Stimulated activated CD4-positive, alpha-beta T cell treated with anti-CD3 and anti-CD28 coated beads, Interleukin-2, amount 100 ng/mL, for 4 hours (primary cell): ENCODE measurements at places on chromosomes 2 and 18.

GRCh38 chr2:215136669-215137328 is 1.6 kb downstream of the ABCA12 start:
- DNase-seq, result no peak

DNA sequence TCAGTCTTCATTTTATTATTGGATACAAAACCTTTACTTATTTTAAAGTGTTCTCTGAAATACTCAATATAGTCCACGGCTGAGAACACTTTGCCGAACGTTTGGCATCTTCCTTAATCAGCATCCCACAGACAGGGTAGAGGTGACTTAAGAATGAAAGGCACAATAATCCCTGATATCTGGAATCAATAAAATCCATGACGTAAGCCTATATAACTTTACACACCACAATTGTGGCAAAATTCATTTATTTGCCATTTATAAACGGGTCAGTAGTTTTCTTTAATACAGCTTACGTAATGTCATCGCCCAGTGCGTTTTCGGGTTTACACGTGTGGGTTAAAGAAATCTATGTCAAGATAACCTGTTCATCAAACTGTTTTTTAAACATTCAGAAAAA is 1.3 kb downstream of the MGAT4A start:
- no peak for DNase-seq

DNA sequence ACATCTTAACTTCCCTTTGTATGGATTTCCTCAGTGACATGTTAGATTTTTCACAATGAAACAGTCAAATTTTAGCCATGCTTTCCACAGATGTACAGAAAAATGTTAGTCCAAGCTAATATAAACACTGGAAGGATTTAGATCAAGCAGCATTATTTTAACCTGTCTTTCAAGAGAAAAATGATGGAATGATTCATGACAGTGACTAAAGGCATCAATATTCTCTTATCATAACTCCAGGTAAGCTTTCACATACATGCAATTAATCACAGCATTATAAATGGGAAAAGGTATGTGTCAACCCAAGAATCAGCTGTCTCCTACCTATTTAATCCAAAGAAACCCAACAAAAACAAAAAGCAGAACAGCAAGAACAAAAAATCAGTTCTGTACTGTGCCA is 92.7 kb downstream of the NCKAP5 start:
- DNase-seq, result no peak

- no peak for DNase-seq
These were observed at the start of gene LRATD1 for GRCh38 chr2:14632133-14632936. Gene LRATD1 (plus strand): TSS chr2:14632717. CDS start chr2:14633980, 1,263 bp downstream.

DNA sequence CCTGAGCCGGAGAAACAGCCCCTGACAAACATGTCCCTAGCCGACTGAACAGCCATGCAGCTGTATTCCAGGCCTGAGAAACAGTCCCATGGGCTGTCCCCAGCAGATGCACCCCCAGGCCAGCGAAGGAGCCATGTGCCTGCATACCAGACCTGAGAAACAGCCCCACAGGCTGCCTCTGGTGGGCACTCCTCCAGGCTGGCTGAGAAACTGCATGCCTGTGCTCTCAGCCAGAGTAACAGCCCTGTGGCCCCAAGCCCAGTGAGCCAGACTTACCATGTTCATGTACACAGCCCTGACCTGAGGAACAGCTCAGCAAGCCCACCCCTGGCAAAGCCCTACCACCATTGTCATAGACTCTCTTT is 24.8 kb downstream of the BOLL start:
- no peak for DNase-seq

- no peak for DNase-seq
These were observed 22.8 kb downstream of the NPC1 start for GRCh38 chr18:23563377-23564043.

DNA sequence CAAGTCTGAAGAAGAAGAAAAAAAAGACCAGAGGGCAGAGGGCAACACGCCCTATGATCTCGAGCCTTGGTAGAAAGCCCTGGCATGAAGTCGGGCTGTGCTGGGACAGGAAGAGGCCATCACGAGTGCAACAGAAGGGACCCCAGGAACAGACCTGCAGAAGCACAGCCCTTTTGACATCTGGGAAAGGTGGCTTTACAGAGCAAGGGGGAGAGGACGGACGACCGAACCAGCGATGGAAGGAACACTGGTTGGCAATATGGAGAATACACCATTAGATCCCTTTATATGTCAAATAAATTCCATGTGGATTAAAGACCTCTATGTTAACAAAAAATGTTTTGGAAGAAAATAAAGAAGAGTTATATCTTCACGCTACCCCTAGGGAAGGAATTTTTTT is 10.7 kb downstream of the KIF1A start:
- DNase-seq, result no peak

- DNase-seq, result no peak
These were observed 142.7 kb downstream of the FIGN start for GRCh38 chr2:163592954-163593622.

DNA sequence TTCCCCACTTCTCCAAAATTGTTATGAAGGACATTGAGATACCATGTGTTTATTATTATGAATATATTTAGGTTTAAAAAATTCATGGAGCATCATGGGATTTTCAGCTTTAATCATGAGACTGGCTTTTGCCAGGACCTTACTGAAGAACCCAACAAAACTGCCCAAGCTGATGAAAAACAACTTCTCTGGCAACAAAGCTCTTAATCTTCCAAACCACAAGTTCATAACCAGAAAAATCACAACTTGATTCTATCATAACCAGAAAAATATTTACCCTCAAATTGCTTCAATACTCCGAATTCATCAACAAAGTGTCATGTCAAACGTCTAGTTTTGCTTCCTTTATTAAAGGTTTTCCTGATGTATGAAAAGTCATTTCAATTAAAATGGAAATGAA is 971.8 kb upstream of the ACVR2A start:
- DNase-seq, result no peak
